SK-N-DZ (cell line): ENCODE measurements at places on chromosomes 2 and 18.

DNA sequence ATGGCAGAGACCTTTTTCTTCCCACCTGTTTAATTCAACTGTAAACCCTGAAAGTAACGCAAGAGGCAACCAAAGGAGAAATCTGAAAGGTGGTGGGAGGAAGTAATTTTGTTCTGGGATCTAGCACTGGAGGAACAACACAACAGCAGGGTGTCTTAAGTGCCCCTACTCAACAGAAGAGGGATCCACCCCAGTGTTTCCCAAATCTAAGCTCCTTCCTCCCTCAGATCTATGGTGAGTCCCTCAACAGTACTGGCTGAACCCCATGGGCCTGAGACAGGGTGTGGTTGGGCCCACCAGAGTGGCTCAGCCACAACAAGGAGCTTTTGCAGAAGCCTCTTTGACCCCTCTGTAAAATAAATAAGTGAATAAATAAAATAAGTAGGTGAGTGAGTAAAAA, 790.3 kb downstream of the ERBB4 start:
- no peak for DNase-seq

DNA sequence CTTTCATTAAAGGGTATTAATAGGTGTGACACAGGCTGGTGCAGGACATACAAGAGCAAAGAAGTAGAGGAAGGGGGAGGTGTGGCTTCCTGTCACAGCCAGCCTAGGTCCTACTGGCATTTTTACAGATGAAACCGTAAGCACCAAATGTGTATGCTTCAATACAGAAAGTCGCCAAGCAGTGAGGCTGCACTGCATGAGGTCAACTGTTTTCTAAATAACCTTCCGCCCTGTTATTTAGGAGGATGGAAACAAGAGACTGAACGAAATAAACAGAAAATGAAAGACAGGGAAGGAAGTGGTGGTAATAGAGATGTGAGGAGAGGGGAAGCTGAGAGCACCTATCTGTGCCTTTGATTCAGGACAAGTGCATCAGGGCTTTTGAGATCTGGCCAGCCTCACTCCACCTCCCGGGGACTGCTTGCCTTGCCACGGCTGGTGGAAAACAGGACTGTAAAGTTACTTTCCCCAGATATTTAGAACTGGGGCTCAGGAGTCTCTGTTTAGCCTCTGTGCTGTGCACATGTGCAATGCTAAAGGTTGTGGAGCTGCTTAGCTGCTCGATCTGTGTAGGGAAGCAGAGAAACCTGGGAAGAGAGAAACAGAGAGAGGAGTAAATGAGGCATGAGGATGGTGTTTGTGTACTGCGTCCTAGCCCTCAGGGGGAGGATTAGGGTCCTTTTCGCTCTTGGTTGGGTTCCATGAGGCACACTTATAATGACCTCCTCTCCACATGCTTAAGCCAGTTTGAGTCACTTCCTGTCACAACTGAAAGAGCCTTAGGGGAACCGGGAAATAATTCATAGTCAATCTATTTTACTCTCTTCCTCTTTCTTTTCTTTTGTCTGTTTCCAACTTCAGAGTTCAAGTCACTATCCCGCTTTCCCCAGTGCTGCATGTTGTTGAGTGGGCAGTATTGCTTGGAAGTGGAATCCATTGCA, 62.3 kb upstream of the BOD1L2 start:
- no peak for DNase-seq

DNA sequence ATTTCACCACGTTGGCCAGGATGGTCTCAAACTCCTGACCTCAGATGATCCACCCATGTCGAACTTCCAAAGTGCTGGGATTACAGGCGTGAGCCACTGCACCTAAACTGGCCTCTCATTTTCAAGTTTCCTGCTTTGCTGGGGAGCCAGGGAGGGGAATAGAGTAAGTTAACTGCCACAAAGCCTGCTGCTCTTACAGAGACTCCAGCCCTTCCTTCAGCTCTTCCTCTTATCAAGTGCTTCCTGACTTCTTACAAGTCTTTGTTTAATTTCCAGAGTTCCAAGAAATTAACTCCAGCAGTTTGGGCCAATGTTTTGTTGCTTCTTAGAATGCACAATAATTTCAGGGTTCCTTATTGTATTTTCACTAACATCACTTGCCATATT, 24.3 kb upstream of the UBE2F start:
- DNase-seq = no peak

DNA sequence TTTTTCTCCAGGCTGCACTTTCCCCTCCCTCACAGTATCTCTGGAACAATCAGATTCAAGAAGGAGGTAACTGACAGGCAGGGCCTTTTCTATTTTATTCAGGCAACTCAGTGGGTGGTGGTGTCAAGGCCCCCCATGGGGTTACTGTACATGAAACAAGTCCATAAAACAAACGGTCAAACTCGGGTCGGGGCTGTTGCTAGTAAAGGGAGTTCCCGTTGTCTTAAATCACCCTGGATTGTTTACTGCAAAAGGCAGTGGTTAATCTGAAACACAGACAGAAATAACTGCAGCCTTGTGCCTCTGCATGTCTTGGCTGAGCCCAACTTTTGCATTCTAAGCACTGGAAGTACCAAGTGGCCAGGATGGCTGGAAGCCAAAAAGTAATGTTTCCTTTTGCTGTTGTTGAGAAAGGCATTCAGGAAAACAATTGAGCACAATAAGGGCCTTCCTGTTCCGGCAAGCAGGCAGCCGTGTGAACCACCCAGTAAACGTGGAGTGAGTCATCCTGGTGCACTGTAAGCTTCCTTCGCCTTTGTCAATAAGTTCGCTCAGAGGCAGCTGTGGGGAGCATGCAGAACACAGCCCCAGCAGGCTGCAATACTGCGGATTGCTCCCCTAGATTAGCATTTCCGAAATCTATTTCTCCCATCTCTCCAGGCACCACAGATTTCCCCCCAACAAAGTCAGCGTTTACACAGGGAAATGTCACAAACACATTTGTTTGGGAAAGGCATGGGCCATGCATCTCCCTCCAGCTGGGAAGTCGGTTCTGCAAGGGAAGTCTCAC, 149.6 kb downstream of the IRS1 start:
- DNase-seq = no peak

- DNase-seq = no peak
Measured at GRCh38 chr2:232860593-232861241, 9.3 kb upstream of the SNORC start.

DNA sequence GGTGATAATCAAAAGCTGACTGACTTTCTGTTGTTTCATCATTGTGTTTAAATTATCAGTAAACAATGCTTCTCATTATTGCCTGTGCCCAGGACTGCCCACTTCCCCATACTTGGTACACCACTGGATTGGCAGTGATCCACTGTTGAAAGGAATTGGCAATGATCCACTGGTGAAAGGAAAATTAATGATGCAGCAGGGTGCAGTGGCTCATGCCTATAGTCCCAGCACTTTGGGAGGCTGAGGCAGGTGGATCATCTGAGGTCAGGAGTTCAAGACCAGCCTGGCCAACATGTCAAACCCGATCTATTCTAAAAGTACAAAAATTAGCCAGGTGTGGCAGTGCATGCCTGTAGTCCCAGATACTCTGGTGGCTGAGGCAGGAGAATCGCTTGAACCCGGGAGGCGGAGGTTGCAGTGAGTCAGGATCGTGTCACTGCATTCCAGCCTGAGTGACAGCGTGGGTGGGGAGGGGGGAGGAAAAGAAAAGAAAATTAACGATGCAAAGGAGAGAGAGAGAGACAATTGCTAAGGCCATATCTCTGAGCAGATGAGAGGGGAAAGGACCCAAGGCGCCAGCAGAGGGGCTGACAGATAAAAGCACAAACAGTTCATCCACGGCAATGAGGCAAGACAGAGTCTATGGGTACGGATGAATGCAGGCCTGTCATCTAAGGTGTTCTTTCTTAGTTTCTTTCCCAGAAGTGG, 10.2 kb upstream of the GTF2A1L start:
- no peak for DNase-seq

GRCh38 chr2:219630770-219631405, 3.5 kb downstream of the SLC4A3 start:
- DNase-seq = no peak

- no peak for DNase-seq
Measured at GRCh38 chr18:44123743-44124142, 556.9 kb upstream of the SETBP1 start.
